ENCODE measurements at places on chromosomes 13 and 19.

GRCh38 chr13:53017433-53017970, 11.1 kb upstream of the OLFM4 start:
- no peak for DNase-seq

DNA sequence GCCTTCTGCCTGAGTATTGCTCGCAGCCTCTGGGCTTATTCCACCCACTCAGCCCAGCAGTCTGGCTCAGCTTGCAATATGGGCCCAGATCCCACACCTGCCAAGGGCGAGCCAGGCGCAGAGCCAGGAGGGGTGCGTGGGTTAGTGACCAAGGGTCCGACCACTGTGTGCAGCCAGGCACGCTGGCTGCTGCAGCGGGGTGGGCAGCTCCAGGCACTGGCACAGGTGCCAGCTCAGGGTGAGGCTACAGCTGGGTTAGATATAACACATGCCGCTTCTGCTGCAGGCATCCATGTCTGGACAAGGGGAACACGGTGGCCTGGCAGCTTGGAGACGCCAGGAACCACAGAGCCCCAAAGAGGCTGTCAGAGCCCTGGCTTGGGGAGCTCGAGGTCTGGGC, 12.6 kb upstream of the URAD start:
- no peak for DNase-seq

- no peak for DNase-seq
These were observed 84.3 kb upstream of the NBEA start for GRCh38 chr13:34857558-34858325.

DNA sequence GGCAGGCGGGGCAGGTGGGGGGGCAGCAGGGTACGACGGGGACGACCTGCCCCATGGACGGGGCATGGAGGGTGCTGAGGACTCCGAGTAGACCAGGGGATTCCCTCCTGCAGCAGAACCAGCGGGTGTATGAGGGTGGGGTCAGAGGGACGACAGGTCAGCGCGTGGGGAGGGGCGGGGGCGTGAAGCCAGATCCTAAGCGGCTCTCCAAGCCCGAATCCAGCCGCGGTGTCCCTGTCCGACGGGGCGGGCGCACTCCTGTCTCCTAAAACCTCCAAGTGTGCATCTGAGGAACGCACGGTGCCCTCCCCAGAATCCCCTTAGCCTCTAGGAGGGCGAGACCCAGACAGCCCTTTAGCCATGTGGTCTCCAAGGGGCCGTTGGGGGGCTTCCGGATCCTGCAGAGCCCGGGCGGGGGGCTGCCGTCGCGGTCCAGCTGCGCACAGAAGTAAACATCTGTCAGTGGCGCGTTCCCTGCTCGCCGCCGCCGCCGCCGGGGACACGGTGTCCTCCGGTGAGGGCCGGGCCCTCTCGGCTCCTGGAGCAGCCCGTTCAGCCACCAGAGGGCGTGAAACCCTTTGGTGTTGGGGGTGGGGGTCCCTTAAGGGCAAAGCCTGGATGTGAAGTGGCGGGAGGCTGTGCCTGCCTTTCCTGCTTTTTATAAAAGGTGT, 730 bp downstream of the NRTN start:
- DNase-seq: peak; percentile 41

GRCh38 chr19:47340477-47341208, 8.5 kb upstream of the DHX34 start:
- no peak for DNase-seq

GRCh38 chr19:4831304-4831978, at the start of gene TICAM1:
Gene TICAM1, minus strand, starts transcription at chr19:4831712. Its CDS starts 13,335 bp downstream, at chr19:4818377.
- peak; percentile 77 for DNase-seq

DNA sequence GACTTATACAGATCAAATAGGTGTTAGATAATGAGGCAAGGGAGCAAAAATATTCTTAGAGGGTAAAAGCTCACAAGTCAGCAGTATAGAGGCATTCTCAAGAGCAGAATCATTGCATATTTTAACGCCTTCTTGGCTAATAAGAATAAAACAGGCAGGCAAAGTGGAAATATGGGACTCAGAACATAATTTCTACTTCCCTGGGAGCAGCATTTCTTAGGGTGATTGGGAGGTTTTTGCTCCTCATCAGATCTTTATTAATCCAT, 39.6 kb downstream of the LHFPL6 start:
- DNase-seq: no peak

GRCh38 chr19:48678201-48678600, 5.4 kb upstream of the NTN5 start:
- no peak for DNase-seq

GRCh38 chr19:46670813-46671212, 9.8 kb upstream of the DACT3 start:
- DNase-seq: peak; percentile 22

- peak; percentile 39 for DNase-seq
These were observed 11.1 kb upstream of the GTF2F2 start for GRCh38 chr13:45109102-45109720.

GRCh38 chr19:45475537-45476291, 7.9 kb downstream of the FOSB start:
- DNase-seq: no peak

GRCh38 chr13:22009500-22009899, 338.6 kb downstream of the FGF9 start:
- no peak for DNase-seq

DNA sequence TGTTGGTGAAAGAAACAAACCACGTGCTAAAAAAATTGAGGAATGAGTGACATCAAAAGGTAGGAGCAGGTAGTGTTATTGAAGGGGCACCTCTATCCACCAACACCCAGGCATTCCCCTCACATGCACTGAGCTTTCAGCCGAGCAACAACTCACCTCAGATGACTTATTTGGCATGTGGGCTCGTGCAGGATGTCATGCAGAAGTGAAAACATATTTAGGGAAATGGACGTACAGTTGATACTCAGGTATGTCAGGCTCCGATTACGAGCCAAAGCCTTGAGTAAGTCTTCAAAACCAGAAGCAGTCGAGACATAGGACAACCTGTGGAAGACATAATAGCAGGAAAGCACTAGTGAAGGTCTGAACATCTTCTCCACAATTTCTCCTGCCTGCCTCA, 30.4 kb downstream of the NLRP11 start:
- no peak for DNase-seq

DNA sequence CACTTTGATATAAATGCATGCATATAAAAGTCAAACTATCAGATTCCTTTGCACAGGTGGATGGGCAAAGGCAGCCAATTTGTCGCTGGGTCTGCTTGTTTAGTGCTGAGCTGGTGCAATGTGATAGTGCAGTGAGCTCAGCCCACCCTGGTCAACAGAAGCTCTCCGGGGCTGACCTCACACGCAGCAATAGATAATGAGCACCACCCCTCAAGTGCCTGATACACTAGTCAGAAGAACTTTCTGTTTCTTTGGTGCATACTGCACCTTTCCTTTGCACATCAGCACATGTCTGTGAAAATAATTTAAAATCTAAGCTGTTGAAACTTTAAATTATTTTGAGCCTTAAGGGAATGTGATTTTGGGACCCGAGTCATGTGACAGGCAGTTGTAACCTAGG, 20.2 kb downstream of the ATP8A2 start:
- no peak for DNase-seq

- DNase-seq: no peak
These were observed 23.7 kb upstream of the TFDP1 start for GRCh38 chr13:113560645-113561416.

DNA sequence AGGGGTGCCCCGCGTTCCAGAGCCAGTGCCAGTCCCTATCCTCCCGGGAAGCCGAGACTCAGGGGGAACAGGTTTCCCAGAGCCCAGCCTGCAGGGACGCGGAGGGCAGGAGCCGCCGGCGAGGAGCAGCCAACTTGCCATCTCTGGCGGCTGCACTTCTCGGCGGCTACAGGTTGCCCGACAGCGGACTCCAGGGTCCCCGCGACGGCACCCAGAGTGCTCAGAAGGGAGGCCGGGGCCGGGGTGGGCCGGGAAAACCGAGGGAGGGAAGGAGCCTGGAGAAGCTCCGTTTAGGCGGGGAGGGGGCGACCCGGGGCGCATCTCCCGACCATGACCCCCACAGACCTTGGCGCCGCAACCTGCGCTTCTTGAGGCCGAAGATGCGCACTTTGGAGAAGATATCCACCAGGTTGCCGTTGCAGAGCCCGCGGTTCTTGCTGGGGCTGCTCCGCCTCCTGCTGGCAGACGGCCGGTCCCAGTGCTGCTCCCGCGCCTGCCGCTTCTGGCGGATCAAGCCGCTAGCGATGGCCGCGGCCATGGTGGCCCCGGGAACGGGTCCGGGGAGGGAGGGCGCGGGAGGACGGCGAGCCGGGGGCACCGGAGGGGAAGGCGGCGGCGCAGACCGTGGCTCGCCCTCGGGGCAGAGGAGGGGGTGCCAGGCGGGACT, 463.8 kb downstream of the ITGBL1 start:
- peak; percentile 17 for DNase-seq

GRCh38 chr13:77176350-77176749, 149.4 kb upstream of the FBXL3 start:
- peak; percentile 52 for DNase-seq

DNA sequence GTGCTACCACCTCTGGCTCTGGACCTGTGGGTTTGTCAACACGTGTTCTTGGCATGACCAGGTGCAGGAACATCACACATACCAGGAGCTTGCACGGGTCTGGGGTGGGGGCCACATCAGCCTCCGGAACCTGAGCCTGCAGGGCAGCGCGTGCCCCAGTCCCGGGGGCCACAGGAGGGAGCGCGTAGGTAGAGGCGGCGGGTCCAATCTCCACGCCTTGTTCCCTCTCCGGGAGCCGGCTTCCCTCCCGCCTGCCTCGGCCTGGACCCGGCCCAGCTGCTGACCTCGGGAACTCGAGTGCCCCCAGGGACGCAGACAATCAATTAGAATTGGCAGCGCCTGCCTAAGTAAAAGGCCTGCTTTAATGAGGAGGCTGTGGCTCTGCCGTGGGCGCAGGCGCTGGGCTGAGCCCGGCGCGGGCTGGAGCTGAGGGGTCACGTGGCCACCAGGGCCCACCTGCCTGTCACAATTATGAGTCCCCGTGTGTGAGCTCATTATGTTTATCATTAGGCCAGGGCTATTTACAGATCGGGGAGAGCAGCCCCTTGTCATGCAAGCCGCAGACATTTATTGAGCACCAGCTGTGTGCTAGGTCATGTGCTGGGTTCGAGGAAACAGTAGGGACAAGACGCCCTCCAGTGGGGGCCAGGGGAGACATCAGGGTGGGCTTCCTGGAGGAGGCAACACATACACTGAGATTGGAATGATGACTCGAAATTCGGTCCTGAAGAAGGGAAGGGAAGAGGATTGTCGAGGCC, 32.2 kb upstream of the TNFAIP8L1 start:
- DNase-seq: no peak

DNA sequence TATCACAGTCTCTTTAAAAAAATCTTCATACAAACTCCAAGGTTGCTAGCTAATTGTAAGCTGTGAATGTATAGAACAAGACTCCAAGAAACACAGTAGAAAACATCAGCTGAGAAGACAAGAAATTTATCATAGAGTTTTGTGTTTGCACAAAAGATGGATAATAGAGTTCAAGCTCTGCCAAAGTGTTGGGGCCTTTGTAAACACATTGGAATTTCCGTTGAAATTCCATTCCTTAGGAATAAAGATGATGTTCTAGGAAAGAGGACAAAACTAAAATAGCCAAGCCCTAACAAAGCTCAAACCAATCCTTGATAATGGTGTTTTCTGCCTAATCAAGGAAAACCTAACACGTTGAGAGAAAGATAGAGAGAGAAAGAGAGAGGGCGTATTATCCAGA, 20.6 kb downstream of the LRRC63 start:
- DNase-seq: peak; percentile 48

DNA sequence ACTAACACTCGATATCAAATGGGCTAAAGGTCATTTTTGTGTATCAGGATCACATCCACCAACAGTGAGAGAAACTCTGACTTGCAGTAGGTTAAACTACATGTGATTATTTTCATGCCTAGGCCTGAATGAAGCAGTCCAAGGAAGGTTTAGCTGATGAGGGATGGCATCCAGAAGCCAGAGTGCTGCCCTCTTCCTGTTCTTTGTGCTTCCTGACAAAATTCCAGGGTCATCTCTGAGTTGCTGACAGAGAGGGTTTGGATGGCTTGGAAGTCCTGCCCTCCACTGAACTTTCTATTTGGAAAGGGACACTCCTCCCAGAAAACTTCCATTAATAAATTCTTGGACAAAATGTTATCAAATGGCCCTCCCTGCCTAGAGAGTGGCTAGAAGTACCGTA, 728.3 kb upstream of the SLC10A2 start:
- DNase-seq: no peak

DNA sequence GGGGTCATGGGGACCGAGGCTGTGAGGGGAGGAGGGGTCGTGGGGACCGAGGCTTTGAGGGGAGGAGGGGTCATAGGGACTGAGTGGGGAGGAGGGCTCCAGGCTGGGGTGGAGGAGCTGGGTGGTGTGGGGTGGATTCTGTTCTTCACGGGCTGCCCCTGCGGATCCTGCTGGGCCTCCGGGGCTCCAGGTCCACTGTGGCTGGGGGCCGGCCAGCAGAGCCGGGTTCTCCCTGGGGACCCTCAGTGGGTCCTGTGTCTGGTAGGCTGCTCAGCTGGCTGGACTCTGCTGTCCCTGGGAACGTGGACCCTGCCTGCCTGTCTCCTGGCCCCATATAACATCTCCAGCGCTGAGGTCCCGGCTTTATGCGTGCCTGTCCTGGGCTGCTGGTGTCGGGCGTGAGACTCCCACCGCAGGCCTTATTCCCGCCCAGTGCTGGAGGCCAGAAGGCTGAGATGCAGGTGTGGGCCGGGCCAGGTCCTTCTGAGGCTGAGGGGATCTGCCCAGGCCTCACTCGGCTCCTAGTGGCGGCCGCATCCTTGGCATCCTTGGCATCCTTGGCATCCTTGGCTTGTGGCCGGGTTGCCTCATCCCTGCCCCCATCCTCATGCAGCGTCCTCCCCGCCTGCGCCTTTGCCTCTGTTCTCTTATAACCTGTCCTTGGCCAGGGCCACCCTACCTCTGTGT, 19.8 kb upstream of the GNA15 start:
- no peak for DNase-seq

- DNase-seq: no peak
These were observed 8.6 kb upstream of the POMP start for GRCh38 chr13:28650284-28650683.

DNA sequence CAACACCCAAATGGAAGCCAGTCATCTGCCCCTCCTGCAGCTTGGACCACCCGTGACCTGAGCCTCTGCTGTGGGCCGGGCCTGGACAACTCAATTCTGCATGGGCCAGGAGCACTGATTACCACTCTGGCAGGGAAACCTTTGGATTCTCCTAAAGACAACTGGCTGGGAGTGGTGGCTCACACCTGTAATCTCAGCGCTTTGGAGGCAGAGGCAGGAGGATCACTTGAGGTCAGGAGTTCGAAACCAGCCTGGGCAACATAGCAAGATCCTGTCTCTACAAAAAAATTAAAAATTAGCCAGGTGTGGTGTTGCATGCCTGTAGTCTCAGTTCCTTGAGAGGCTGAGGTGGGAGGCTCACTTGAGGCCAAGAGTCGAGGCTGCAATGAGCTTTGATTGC, 6.5 kb downstream of the EPS15L1 start:
- DNase-seq: no peak

DNA sequence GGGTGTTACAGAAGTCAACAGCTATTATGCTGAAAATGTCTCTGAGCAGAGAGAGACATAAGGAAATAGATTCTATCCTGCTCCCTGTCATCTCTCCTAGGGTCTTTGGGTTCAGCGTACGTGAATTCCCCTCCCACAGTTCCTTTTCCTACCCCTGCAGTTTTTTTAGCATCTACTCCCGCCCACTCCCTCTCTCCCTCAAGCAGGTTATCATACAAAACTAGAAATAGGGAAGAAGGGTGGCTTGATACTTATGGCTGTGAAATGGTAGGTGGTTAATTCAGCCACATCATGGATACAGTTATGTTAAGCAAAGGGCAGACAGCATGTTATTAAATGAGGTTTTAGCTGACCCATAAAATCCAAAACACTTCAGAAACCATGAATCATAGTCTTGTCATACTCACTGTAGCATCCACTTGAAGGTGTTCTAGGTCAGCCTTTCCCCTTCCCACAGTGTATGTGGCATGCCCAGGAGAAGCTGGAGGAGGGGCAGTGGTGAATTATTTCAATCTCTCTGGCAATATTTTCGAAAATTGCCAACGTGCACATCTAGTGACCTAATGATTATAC, 236.8 kb upstream of the SERP2 start:
- DNase-seq: no peak
